Stimulated activated CD4-positive, alpha-beta T cell treated with anti-CD3 and anti-CD28 coated beads, Interleukin-4, amount 100 ng/mL, for 24 hours (primary cell): ENCODE measurements at places on chromosomes 5 and 9.

DNA sequence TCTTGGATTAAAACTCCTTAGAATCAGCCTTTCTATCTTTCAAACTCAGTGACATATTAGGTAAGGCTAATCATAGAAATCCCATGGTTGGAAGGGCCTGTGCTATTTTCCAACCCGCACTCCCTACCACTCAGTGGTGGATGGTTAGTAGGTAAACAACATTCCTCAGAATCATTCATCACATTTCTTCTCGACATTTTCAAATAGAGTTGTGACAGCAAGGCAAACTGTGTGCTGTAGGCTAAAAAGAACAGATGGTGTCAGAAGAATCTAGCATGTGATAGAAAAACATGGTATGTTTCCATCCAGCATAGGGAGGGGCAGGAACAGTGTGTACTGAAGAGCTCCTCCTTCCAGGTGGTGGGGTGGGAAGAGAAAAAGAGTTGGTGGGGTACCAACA is 227.3 kb upstream of the NMUR2 start:
- no peak for DNase-seq

- DNase-seq = no peak
Observed at GRCh38 chr5:73859696-73860095, 233.7 kb downstream of the ARHGEF28 start.

DNA sequence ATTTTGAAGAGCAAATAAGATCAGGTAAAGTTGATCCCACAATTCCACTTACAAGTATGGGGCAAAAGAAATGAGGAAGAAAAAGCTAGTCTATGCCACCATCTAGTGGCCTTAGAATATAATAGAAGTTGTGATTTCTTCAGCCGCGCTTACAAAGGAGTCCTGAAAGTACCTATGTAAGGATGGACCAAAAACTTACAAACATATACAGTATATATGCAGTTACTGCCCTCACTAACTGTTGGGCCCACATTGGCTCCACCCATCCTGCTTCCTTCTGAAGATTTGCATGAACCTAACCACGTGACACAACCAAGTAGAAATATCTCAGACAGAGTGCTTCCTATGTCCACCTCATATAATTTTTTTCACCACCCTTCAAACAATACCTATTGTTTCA is 11.7 kb upstream of the OR13D1 start:
- no peak for DNase-seq

GRCh38 chr9:35616681-35617459 is 1.3 kb downstream of the CD72 start:
- peak; percentile 69 for DNase-seq

GRCh38 chr9:87829756-87830155 is 52.9 kb upstream of the SPATA31E1 start:
- no peak for DNase-seq

DNA sequence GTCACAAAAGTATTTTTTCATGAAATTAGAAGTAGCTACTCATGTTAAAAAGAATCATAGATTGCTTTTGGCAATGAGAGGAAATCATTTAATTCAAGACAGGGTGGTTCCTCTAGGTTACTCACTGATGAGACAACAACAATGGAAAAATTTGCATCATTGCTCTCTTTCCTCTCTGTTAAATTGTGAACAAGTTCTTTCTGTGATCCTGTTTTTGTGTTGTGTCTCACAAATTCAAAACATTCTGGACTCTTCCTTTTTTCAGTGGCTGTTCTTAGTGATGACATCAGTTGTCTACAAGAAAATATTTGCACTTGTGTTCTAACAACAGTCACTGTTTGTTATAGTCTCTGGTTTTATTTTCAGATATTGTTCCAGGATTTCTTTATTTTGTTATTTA is 95.3 kb downstream of the XRCC4 start:
- no peak for DNase-seq

DNA sequence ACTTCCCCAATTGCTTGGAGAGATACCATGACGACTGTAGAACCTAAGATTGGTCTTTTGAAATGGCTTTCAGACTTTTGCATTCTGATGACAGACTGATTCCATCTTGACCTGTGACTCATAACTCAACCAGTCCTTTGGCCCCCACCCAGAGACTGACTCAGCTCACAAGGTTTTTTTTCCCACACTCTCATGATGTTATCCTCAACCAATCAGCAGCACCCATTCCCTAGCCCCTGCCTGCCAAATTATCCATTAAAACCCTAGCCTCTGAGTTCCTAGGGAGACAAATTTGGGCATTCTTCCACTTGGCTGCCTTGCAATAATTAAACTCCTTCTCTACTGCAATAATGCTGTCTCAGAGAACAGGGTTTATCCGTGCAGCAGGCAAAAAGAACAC is 1263.3 kb upstream of the CDH9 start:
- no peak for DNase-seq

DNA sequence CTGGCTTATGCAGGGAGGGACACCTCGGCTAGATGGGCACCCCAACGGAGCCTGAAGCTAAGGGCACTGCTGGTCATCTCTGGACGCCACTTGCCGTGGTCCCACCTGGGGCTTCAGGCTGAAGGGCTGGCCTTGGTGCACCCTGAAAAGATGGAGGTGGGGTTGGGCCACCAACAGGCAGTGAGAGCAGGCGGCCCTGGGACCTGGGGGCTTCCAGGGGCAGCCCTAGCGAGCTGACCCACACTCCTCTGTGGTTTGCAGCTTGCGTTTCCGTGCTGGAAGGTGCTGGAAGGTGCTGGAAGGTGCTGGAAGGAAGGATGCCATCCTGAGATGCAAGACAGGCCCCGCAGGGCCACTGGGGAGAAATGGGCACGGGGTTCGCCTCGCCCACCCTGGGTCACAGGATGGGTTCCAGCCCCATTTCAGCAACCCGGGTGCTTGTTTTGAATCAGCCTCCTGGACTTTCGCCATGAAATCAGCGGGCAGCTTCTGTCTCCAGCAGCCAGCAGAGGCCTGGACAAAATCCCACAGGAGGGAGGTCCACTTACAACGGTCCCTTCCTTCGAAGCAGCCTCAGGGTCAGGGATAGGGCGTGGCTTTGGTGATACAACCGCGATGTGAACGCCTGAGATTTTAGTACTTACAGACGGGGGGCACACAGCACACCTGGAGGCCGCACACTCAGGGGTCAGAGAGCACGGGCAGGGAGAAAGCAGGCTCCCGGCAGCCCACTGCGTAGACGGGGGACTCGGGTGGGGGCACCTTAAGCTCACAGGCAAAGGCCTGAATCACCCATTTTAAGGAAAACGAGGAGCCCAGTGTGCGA is 303.1 kb upstream of the IRX4 start:
- DNase-seq = no peak

GRCh38 chr5:177306674-177307543 is 3.3 kb downstream of the PRELID1 start:
- no peak for DNase-seq

DNA sequence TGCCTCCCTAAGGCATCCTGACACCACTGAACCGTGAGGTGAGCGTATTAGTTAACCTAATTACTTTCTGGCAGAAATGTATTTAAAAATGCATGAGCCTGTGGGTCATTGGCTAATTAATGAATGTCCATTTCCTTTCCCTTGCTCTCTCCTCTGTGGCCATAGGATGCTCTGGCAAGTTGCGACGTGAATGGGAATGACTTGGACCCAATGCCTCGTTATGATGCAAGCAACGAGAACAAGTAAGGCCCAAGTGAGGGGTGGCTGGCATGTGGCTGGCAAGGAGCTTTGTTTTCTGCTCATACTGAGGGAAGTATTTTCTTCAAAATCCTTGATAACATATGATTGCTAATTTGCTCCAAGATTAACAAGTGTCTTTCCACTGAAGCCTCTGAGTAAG is 136.3 kb downstream of the PCSK5 start:
- no peak for DNase-seq

DNA sequence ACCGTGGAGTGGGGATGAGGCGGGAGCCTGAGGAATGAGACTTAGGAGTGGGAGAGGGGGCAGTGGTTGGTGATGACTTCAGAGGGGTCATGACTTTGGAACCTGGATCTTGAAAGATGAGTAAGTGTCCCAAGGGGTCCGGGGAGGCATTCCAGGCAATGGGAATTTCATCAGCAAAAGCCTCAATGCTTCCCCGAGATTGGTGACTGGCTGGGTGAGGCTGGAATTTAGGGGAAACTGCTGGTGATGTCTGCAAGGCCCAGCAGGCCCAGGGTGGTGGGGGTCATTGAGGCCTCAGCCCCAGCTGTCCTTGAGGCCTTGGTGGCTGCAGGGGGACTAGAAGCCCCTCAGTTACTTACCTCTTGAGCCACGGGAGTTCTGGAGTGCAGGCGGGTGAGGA is 7.5 kb downstream of the NDST1 start:
- no peak for DNase-seq

DNA sequence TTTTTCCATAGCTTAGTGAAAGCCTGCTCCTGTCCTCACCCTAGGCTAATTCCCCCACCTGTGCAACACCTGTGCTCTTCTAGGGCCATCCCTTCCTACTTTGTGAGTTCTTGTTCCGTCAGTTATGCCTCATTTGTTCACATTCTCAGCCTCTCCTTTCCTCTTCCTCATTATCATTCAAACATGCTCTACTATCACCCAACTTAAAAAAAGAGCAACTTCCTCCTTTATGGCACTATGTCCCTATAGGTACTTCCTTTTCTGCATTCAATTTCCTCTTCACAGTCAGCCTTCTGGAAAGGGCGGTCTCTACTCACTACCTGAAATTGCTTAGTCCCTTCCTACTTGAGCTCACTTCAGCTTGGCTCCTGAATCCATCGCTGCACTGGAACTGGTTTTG is 111.8 kb upstream of the LHFPL2 start:
- DNase-seq = no peak

- no peak for DNase-seq
Observed at GRCh38 chr9:108972186-108972585, 38.0 kb downstream of the ABITRAM start.

- DNase-seq = no peak
Observed at GRCh38 chr5:149485655-149486615, 65.3 kb downstream of the CSNK1A1 start.
